ENCODE measurements at places on chromosomes 7 and 10.

GRCh38 chr10:74705358-74705980, 120.9 kb upstream of the KAT6B start:
- DNase-seq, result no peak

DNA sequence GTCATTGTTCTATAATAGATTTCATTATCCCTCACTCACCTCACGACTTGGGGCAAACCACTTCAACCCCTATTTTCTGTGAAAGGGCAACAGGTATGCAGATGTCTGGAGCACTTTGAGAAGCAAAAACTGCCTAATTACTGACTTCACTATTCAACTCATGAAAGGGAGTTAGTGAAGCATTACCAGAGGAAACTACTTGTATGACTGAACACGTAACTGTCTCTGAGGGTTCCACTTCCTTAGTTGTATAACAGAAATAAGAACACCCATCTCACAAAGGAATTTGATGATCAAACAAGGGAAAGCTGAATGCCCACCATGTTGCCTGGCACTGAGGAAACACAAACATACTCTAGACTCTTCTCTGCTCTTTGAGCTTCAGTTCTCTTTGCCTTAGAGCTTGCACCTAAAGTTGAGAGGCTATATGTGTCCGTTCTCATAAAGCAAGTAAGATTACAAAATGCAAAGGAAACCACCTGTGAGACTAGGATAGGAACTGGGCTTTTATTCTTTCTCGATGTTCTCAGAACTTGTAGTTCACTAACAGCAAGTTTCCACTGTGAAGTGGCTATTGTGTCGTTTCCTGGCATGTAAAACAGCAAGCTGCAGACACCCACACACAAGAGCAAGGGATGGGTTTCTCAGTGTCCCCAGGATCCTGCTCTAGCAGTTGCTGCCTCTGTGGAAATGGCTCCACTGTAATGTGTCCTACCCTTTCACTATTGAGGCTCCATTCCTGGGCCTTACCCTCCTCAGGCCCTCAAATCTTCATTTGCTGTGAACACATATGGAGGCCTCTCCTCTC, 2.6 kb downstream of the TMEM243 start:
- no peak for DNase-seq

DNA sequence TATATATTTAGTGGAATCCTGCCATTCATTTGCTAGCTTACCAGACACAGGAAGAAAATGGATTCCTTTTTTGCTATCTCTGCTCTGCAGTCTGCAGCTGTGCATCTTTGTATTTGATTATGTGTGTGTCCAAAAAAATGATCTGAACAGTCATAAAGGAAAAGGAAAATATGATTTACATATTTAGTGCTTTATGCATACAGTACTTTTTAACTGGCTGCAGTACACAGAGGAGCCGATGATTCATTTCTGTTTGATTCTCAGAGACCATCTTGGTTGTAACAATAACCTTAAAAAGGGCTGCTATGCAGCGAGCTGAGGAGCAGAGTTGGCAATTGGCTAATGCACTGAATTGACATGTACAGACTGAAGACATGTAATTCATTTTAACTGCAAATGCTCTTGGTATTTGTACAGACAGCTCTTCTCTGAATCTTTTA, 151.3 kb upstream of the FZD1 start:
- DNase-seq, result no peak

GRCh38 chr10:21532694-21533466, 1.2 kb upstream of the MLLT10 start:
- DNase-seq, result no peak

DNA sequence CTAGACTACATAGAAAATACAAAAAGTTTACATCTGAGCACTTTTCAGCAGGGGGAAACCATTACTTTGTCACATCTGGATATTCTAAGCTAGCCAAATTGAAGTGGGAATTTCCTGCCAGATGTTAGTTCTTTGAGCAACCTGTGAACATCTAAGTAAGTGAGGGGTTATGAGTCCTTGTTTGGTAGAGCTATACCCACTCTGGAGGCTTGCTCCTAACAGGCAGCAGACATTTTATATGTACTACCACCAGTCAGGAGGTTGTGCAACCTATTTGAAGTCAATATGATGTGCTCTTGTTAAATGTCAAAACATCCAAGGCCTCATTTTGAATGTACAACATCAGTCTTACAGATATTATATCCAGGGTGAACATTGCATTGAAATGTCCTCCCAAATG, 143.3 kb upstream of the KAT6B start:
- DNase-seq, result no peak

DNA sequence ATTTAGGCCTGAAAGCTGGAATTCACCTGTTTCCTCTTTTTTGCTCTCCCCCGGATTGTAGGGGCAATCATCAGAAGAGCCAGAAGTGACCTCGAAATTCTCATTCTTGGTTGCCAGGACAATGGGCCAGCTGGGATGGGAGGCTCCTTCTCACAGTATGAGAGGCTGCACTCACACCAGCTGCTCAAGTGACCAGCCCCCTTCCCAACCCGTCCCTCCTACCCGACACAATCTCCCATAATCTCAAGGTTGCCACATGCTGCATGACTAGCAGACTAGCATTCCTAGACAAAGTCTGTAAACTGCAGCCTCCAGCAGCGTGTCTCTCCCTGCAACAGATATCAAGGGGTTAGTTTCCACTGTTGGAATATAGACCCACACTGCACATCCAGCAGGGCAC, 110.3 kb downstream of the C1GALT1 start:
- no peak for DNase-seq

DNA sequence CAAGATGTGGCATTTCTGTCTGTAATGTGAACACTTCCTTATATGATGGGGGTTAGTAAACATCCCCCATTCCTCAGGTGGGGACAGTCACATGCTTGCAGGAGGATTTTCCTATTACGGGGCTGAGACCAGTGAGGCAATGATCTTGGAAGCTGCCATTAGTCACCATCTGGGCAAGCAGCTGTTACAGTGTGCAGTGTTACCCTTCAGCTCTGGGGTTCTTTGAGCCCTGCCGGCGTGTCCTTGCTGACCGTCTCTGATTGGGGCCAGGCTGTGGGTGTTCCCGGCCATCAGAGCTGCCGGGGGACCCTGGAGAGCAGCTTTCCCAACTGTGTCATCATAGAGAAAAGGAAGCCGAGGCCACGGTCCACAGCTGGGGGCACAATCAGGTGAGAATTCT, 126.8 kb upstream of the FAM20C start:
- no peak for DNase-seq

- no peak for DNase-seq
Measured at GRCh38 chr7:6293202-6293601, 20.8 kb upstream of the CYTH3 start.

All from hematopoietic multipotent progenitor cell treated with erythropoietin and hydrocortisone succinate and interleukin-3 and kit ligand, for 17 days (in vitro differentiated cells).